ENCODE measurements at places on chromosomes 11 and 22. TPM values are rescaled to one million over a fixed set of nuclear protein-coding genes. Genes with fewer than 3 reads are reported as not detected.

SYT7 gene
- total RNA-seq, result 40.3 TPM

OR4B1 gene
- total RNA-seq, result not detected

PHLDA2 gene
- total RNA-seq, result not detected

MMP12 gene
- not detected for total RNA-seq

CCDC88B gene
- 14.4 TPM for total RNA-seq

CCDC188 gene
- 0.22 TPM for total RNA-seq

ADAMTS15 gene
- total RNA-seq, result 30.2 TPM

CCS gene
- total RNA-seq, result 35.1 TPM

DNA sequence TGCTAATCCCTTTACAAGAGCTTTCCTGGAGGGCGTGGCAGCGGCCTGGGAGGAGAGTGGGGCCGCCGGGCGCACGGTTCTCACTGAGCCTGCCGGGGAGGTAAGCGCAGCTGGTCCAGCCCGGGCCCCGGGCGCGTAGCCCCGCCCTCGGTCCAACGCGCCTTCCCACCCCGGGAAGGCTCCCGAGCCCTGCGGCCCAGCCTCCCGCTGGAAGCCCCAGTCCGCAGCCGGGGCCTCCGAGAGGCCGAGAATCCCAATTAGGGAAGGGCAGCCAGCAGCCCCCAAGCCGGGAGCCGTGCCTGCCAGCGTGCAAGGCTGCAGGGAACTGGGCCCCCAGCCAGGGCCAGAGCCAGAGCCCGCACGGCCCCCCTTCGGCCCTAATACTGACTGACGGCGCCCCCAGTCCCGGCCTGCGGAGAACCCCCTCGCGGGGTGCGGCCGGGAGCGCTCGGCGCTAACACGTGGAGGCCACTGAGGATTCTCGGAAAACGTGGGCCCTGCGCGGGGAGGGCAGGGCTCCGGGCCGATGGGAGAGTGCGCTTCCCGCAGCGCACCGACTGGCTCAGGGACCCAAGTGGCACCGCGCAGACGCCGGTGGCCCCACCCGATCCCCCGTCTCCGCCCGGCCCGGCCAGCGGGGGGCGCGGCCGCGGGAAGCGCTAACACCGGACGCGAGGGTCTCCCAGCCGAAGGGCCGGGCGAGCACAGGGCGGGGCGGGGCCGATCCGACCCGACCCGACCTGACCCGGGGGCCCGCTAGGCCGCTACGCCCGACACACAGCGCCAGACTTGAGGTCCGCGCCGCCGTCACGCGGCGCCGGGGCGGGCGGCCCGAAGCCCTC, 5.7 kb downstream of the ZFTA start:
- peak; percentile 84 for DNase-seq

DNA sequence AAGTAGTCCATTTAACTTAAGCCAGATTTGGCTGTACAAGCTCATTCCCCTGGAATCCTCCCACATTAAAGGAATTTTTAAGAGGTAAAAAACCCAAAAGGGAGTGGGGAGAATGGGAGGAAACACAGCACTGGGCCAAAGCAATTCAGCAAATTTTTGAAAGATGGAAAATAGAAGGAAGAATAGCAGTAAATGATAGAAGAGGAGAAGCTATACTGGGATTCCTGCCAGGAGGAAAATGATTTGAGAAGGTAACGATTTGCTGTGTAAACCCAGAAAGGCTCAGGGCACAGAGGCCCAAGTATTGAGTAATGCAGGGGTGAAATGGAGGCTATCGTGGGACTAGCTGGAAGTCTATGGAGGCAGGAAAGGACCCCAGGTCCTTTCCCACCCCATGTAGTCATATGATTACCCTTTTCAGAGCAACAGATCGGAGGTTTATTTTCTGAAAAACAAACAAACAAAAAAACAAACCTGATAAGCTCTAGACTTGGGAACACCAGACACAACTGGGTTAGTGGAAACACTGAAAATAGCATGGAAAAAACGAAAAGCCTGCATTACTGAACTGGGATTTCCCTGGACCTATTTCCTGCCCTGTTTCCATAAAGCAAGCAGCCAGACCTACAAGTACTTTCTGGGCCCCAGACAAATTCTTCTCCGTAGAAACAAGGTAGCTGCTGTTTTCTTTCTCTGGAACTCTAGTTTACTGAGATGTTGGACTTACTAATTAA, 140.0 kb downstream of the SWAP70 start:
- no peak for DNase-seq

DNA sequence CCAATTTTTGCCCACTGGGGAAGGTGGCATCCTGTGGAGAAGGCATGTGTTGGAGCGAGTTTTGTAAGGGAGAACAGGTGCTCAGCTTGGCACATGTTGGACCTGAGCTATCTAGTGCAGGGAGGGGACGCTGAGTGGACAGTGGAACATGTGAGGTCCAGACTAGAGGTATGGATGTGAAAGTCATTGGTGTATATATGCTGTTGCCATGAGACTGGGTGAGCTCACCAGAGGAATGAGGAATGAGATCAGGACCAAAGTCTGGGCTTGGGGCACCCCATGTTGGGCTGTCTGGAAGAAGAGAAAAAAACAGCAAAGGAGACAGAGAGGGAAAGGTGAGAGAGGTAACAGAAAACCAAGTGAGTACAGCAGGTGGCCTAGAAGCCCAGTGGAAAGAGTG, 12.3 kb upstream of the SYT7 start:
- no peak for DNase-seq

- DNase-seq, result no peak
Measured at GRCh38 chr11:57639321-57640067, 10.2 kb downstream of the YPEL4 start.

- peak; percentile 53 for DNase-seq
Measured at GRCh38 chr11:1228101-1228821, 5.4 kb downstream of the MUC5B start.

DNA sequence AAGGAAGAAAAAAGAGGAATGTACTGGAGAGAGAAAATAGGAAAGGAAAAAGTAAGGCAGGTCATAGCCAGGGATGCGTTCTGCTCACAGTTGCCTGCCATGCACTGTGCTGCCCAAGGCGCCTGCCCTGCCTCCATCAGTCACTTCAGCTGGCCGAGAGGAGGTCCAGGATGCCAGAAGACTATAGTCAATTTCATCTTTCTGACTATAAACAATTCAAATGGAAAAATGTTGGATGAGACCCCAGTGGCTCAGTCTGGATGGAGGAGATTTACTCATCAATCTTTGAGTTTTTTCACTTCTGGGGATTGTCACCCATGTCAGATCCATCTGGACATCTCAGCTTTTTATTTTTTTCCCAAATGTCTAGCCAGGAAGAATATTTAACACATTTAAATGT, 36.7 kb upstream of the CLMP start:
- DNase-seq, result no peak

DNA sequence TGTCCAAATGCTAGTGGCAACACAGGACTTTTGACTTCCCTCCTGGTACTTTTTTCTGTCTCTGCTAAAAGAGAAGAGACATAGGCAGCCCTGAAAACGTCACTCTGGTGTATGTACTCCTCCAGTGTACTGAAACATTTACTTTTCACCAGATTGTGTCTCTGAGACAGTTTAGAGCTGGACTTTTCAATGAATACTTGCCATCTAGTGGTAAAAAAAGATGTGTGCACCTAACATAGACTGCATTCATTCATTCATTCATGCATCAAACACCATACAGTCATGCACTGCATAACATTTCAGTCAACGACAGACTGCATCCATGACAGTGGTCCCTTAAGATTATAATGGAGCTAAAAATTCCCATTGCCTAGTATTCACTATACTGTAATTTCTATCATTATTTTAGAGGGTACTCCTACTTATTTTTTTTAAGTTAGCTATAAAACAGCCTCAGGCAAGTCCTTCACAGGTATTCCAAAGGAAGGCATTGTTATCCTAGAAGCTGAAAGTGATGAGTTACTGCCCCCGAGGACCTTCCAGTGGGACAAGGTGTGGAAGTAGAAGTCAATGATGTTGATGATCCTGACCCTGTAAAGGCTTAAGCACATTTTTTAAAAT, 186.2 kb downstream of the SPON1 start:
- no peak for DNase-seq

GRCh38 chr11:12238420-12238819, 128.0 kb downstream of the MICAL2 start:
- DNase-seq, result no peak

GRCh38 chr11:65188486-65188885, 6.8 kb downstream of the CAPN1 start:
- no peak for DNase-seq

GRCh38 chr11:8313504-8314090, 49.9 kb upstream of the LMO1 start:
- DNase-seq, result no peak

DNA sequence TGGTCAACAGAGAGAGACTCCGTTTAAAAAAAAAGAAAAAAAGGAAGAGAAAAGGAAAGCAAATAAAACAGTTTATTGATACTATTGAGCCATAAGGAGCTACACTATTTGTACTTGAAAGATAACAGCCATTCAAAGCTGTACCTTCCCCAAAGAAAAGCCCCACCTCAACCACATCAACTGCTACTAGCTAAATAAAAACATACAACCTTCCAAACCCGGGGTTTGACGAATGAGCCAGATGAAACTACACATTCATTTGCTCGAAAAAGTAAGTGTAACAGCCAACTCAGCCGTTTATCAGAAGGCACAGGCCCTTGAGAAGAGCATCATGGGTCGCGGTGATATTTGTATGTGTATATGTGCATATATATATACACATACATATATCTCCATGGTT, 78.4 kb downstream of the SIK3 start:
- DNase-seq, result no peak

DNA sequence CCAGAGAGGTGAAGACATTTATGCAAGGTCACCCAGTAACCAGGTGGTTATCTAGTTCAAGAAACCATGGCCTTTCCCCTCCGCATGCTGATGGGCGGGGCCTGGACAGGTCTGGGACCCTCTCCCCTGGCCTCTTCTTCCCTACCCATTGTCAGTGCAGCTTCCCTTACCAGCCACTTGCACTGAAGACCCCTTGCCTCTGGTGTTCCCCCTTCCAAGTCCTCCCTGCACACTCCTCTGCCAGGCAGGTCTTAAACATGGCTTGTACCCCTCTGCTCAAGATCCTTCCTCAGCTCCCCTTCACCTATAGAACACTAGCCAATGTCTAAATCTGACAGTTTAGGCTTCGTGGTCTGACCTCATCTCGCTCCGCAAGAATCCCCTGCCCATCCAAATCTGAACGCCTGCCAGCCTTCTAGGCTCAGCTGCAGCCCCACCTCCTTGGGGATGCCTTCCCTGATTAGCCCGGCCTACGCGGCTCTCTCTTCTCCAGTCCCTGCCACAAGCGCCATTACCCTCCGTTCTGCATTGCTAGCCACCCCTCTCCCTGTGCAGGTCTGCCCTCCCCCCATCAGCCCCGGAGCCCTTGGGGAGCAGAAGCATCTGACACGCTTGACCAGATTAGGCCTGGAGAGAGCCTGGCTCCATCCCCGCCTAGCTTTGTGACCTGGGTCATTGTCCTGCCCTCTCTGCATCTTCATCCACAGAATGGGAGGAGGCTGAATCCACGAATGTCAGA, 213.8 kb downstream of the DSCAML1 start:
- DNase-seq, result peak; percentile 87

- DNase-seq, result peak; percentile 61
Measured at GRCh38 chr11:32172848-32173834, 82.3 kb downstream of the RCN1 start.

DNA sequence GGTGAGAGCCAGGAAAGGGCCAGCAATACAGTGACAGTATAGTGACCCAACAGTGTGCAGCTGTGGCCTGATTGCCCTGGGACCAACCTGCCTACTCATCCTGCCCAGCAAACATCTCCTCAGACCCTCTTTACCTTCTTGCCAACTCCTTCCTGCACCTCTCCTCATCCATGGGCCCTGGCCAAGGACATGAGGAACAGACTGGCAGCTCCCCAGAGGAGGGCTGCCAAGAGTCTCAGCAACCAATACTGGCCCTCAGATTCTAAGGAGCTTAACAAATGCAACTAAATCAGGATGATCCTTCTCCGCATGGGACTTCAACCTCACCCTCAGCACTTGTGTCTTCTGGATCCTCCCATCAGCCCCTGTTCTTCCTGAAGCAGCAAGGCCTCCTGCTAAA, 77.0 kb downstream of the RPL27A start:
- DNase-seq, result no peak

DNA sequence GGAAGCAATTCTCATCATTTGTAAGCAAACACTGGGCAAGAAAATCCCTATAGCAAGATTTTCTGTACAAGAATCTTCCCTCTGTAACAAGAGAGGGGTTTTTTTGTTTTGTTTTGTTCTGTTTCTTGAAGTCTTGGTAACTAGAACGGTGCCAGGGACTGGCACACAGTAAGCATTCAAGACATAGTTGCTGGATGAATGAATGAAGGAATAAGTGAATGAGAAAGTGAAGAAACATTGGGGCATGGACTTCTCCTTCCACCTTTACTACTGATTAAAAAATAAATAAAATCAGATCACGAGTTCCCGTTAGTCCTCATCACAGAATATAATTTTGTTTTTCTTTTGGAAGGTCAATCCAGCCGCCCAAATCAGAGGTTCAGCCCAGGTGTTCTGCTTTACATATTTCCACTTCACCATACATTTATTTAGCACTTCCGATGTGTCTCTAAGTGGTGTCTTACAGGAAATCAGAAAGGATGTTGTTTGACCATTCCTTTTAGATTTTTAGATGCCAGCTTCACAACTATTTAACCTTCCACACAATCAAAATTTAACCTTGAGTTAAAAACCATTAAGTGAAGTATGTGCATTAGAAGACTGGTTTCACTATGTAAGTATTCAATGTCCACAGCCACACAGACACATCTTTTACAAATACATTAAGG, 281.2 kb downstream of the CADM1 start:
- no peak for DNase-seq
